ENCODE measurements at places on chromosomes 1 and 21. TPM values are rescaled to one million over a fixed set of nuclear protein-coding genes. Genes with fewer than 3 reads are reported as not detected.

- no peak for DNase-seq
Observed at GRCh38 chr1:203148127-203148526, 20.6 kb downstream of the ADORA1 start.

- DNase-seq = no peak
Observed at GRCh38 chr1:184225283-184226099, 161.3 kb upstream of the C1orf21 start.

- peak; percentile 32 for DNase-seq
Observed at GRCh38 chr1:35122311-35122710, 43.1 kb downstream of the ZMYM1 start.

GRCh38 chr1:10286244-10286643 is 75.9 kb downstream of the KIF1B start:
- no peak for DNase-seq

GRCh38 chr1:77590651-77591050 is 91.8 kb downstream of the ZZZ3 start:
- no peak for DNase-seq

GRCh38 chr1:183778045-183778444 is 26.9 kb upstream of the RGL1 start:
- no peak for DNase-seq

DNA sequence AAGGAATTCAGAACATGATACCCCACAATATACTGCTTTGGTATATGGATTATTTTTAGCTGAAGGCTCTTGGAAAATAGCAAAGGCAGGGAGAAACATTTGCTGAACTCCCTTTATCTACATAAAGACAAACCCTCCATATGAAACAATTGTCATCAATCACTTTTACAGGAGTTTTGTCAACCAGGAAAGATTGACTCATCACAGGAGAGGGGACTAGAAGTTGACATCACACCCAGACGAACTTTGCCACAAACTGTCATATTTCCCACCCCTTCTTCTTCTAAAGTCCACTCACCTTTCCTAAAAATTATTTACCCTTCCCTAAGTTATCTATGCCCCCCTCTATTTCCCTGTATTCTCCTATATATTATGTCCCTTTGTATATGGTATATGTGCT is 47.9 kb downstream of the RBM11 start:
- no peak for DNase-seq

DNA sequence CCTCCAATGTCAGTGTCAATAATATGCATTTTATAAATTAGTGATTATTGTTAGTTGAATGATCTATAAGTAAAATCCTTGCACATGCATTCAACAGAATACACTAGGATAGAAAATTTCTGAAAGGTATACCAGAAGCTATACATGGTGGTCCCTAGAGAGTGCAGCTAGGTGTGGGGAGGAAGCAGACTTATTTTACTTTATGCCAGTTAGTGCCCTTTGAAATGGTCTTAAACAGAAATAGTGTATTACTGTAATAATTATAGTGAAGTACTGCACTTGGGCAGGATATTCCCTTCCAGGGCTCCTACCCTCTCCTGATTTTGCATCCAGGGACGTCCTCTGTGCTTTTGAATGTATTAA is 23.2 kb upstream of the WDR26 start:
- no peak for DNase-seq

DNA sequence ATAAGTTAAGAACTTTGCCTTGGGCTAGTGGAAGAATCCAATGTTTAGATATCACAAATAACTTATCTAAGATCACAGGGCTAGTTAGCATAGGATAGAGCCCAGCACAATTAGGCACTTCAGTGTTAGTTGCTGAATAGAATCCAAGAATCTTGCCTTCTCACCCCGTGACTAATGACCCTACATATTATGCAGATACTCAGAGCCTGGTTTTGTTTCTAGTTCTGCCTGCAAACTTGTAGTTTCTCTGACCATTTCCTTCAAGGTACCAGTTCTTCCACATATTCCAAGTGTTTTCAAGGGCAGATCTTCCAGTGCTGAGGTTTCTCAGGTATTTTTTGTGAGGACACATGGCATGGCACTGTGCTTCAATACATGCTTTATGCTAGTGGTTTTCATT is 239.3 kb downstream of the KCNK2 start:
- no peak for DNase-seq

- no peak for DNase-seq
Observed at GRCh38 chr1:240935920-240936319, 324.0 kb upstream of the GREM2 start.

GRCh38 chr1:151130987-151131586 is 15.3 kb downstream of the SEMA6C start:
- peak; percentile 30 for DNase-seq

GRCh38 chr1:109488201-109488600 is 4.5 kb downstream of the ATXN7L2 start:
- no peak for DNase-seq

GRCh38 chr1:157723157-157723556 is 22.6 kb upstream of the FCRL3 start:
- no peak for DNase-seq

DNA sequence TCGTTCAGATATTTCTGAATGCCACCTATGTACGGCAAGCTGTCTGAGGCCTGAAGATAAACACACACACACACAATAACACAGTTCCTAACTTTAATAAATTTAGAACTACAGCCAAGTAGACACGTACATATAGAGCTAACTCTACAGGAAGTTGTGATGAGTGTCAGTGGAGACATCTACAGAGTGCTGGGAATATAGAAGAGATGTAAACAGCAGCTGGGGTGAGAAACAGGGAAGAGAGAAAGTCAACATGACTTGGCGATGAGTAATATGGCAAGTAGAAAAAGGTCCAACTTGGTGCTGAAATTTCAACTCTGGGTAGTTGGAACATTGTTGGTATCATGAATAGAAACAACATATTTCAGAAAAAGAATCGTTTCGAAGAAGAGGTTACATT is 206.5 kb downstream of the ZP4 start:
- no peak for DNase-seq

GRCh38 chr1:167090314-167090942 is at the start of gene GPA33:
GPA33 (minus strand) TSS chr1:167090377; CDS start chr1:167090287, 90 bp downstream.
- DNase-seq = no peak

GRCh38 chr1:24193046-24193445 is 6.0 kb upstream of the IFNLR1 start:
- DNase-seq = no peak

- DNase-seq = no peak
Observed at GRCh38 chr1:50417507-50417906, 5.7 kb downstream of the DMRTA2 start.

- DNase-seq = no peak
Observed at GRCh38 chr1:160113407-160113806, 2.2 kb upstream of the ATP1A2 start.

GRCh38 chr21:44699502-44700001 is 2.6 kb downstream of the KRTAP10-12 start:
- no peak for DNase-seq

- DNase-seq = no peak
Observed at GRCh38 chr21:33977721-33978369, 62.2 kb upstream of the ATP5PO start.

DNA sequence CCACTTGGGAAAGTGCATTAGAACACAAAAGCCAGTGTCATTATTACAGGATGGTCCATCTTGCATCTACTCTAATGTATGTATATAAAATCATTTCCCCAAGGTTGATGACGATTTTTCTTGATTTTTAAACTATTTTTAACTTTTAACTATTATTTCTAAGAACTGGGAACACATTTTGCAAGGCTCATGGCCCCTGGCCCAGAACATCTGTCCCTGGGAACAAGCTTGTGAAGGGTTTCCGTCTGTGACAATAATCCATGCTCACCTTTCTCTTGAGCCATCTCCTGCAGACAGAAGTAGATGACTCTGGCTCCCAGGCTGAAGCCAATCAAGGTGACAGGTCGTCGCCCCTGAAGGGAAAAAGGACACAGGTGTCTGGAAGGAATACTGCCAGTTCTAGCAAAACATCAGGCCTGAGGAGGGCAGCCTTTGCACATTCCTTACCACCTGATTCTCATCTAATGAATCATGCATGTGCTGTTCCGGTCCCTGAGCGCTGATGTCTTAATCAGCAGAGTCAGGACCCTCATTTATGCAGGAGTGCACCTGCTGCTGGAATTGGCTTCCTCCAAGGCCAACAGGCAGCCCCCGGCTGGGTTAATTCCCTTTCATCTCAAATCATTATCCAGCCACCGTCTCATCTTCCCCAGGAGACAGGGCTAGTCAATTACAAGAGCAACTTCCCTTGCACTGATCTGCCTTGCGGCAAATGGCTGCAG is 62.5 kb downstream of the TMCO4 start:
- DNase-seq = no peak

GRCh38 chr1:5972198-5972520 is 20.1 kb downstream of the NPHP4 start:
- no peak for DNase-seq

Gene C1orf185
- not detected for total RNA-seq

Gene SHE
- total RNA-seq = 60.6 TPM

Gene C1orf87
- total RNA-seq = not detected

Gene NUP210L
- 0.11 TPM for total RNA-seq

Gene CGN
- total RNA-seq = 0.71 TPM

Gene OVAAL
- total RNA-seq = not detected

Gene AKR7A3
- 0.11 TPM for total RNA-seq

Gene SIK1
- total RNA-seq = 1.2 TPM

Gene S100A7
- not detected for total RNA-seq

Gene ZCCHC17
- total RNA-seq = 52.6 TPM

Gene SWT1
- total RNA-seq = 4.9 TPM

Gene SFN
- 0.13 TPM for total RNA-seq

Gene CYP4A11
- total RNA-seq = not detected

Measured in pulmonary artery endothelial cell (primary cell).